Pancreas (tissue), 10 donors: ENCODE measurements at places on chromosomes 6 and 20. TPM values are rescaled to one million over a fixed set of nuclear protein-coding genes. Genes with fewer than 3 reads are reported as not detected.

The FAXC gene
- 3.2 TPM for total RNA-seq

DNA sequence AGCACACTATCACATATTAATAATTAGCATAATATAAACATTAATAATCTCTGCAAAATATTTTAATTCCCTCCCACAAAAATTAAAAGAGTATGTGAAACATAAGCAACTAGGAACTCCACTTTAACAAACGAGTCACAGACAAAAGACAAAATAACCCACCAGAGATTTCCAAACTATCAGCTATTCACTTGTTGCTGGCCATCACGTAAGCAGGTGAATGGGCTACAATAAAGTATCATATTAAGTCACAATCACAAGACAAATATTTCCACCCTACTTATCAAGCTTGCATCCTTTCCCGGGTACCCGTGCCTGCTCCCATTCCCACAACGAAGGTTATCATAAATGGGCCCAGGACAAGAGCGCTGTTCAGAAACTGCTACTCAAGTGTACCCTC lies 2.5 kb downstream of the HDAC2 start:
- DNase-seq = no peak

The ACSS1 gene
- 34.5 TPM for total RNA-seq

The RGS17 gene
- total RNA-seq = 1.3 TPM

GRCh38 chr6:100461278-100461916 lies 3.3 kb downstream of the SIM1 start:
- DNase-seq = no peak

DNA sequence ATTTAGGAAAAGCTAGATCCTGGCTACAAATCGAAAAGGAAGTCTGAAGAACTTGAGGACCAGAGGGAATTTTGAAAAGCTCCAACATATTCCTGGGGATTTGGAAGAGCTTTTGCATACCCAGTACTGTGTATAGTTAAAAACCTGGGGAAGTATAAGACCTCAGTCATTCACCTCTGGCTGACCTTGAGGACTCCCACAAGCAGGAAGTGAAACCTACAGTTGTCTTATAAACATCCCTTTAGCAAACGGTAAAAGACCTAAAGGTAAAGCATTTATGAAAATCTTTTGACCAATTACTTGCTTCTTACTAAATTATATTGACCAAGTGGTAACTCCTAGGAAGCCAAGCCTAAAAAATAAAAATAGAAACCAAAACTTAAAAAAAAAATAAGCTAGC lies 175.0 kb downstream of the HAO1 start:
- DNase-seq = no peak

GRCh38 chr6:131683479-131683878 lies 17.7 kb downstream of the OR2A4 start:
- DNase-seq = no peak

GRCh38 chr20:35093267-35093884 lies 769 bp upstream of the TRPC4AP start:
- no peak for DNase-seq

The CRISP2 gene
- total RNA-seq = 0.18 TPM

The DBNDD2 gene
- 11.6 TPM for total RNA-seq

DNA sequence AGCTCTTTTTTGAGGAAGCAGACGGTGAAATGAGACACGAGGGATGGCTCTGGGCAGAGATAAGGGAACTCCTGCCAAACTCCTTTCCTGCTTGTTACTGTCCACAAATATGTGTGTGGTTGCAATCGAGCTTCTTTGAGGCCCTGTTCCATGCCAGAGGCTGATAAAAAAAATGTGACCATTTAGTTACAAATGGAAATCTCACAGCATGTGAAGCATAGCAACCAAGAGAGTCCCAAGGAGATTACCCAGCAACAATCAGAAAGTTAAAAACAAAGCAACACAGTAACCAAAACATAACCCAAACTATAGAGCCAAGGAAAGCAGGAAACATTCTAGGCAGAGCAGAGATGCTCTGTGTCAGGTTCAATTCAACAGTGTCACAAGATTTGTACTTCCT lies 35.4 kb upstream of the HMGN3 start:
- DNase-seq = no peak

The ENPP4 gene
- 7.3 TPM for total RNA-seq

GRCh38 chr6:57109880-57110279 lies 19.9 kb downstream of the ZNF451 start:
- no peak for DNase-seq

- no peak for DNase-seq
These were observed 55.1 kb upstream of the CEP162 start for GRCh38 chr6:84282550-84282949.

- no peak for DNase-seq
These were observed 277.0 kb downstream of the CDKAL1 start for GRCh38 chr6:20811109-20811761.

DNA sequence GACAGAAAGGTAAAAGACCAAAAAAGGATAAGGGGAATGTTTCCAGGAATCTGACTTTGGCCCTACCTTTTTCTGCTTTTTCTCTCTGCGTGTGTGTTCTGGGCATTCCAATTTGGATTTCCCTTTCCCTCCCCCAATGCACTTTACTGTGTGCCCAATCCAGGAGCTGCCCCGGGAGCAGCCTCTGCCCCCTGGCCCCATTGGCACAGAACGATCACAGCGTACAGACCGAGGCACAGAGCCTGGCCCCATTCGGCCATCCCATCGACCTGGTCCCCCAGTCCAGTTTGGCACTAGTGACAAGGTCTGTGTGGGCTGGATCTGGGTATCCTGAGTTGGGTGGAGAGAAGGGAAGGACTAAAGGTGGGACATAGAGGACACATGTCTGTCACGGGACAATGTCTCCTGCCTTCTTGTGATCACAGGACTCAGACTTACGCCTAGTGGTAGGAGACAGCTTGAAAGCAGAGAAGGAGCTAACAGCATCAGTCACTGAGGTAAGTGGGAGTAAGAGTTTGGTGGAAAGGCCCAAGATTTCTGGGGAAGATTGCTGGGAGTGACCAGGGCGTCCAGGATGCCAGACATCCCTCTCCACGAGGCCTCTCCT lies 14.6 kb downstream of the PRRC2A start:
- no peak for DNase-seq

- DNase-seq = no peak
These were observed 2.2 kb downstream of the CD83 start for GRCh38 chr6:14119784-14120183.

The ARMH2 gene
- total RNA-seq = not detected

GRCh38 chr6:32166411-32167061 lies 2.1 kb downstream of the EGFL8 start:
- DNase-seq = no peak

GRCh38 chr6:13355043-13355945 lies 27.0 kb upstream of the TBC1D7 start:
- DNase-seq = no peak

GRCh38 chr20:51439160-51439689 lies 103.3 kb downstream of the NFATC2 start:
- DNase-seq = no peak

The SLA2 gene
- total RNA-seq = 0.29 TPM

DNA sequence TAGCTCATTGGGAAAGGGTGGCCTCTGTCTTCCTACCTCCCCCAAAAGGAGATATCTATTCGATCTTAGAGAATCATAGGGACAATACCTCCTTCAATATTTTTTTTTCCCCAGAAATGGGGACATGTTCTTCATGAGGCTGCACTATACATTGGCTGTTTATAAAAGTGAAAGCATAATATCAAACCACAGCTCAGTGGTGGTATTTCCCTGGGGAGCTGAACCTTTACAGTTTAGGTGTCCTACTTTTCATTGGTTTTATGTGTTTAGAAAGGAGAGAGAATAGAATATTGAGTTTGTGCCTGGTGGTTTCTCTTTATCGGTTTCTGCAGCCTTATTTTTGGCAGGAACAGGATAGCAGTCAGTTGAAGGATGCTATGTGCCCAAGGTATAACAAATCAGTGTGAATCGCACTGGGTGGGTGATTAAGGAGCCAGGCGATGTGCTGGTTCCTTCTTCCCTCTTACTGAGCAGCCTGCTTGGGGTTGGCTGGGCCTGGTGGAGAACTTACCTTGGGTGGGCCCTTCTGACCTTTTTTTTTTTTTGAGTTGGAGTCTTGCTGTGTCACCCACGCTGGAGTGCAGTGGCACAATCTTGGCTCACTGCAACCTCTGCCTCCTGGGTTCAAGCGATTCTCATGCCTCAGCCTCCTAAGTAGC lies 25.2 kb downstream of the UST start:
- no peak for DNase-seq

The CDS2 gene
- 16.7 TPM for total RNA-seq

- DNase-seq = no peak
These were observed 113.8 kb downstream of the BTBD9 start for GRCh38 chr6:38525888-38526287.

The TREML2 gene
- not detected for total RNA-seq

DNA sequence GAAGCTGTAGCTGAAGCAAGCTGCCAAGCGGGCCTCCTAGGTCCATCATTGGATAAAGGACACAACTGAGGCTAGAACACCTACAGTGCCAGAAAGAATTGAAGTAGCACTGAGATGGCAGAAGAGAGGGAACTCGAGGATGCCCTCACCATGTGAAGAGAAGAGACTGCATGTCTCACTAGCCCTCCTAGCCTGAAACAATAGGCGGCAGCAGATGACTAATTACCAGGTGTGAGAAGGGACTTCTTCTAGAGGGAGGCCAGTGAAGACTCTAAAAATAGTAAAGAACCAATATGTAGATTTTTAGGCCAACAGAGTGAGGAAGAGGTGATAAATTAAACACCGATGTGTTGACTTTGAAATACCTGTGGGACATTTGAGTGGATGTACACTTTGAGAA lies 50.3 kb downstream of the LGSN start:
- no peak for DNase-seq

DNA sequence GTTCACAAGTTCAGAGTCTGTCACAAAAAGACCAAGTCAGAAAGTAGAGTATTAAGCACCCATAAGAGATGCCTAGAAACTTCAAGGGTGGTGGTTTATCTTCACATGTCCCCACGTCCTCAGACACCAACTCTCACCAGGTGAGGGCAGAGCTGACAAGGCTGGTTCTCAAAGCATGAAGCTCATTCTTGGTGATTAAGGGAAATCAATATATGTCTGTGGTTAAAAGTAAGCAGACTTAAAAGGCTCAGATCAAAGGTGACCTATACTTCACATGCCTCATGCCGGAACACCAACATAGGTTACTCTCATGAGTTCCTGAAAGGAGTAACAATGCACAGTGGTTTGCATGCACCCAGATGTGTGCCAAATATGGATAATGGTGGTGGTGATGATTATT lies 27.0 kb downstream of the IL17A start:
- no peak for DNase-seq

DNA sequence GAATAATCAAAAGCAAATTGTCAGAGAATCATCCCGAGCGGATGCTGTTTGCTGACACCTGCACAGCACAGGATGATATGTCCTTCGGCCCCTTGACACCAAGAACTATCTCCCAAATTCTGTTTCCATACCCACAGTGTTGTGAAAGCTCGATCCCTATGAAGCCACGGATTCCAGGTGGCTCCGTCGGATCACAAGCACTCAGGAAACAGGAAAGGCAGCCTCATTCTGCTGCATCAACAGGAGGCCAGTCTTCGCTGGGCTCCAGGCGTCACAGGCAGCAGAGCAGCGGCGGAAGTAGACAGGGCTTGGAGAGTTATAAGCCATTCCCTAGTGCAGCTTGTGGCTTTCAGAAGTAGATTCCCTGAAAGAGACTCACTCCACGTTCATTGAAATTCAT lies 342.3 kb downstream of the C6orf118 start:
- DNase-seq = no peak

- DNase-seq = no peak
These were observed 2.6 kb upstream of the ZBP1 start for GRCh38 chr20:57622579-57623381.

The KCNK17 gene
- 1.0 TPM for total RNA-seq

- no peak for DNase-seq
These were observed 122.1 kb upstream of the MLN start for GRCh38 chr6:33925936-33926335.

DNA sequence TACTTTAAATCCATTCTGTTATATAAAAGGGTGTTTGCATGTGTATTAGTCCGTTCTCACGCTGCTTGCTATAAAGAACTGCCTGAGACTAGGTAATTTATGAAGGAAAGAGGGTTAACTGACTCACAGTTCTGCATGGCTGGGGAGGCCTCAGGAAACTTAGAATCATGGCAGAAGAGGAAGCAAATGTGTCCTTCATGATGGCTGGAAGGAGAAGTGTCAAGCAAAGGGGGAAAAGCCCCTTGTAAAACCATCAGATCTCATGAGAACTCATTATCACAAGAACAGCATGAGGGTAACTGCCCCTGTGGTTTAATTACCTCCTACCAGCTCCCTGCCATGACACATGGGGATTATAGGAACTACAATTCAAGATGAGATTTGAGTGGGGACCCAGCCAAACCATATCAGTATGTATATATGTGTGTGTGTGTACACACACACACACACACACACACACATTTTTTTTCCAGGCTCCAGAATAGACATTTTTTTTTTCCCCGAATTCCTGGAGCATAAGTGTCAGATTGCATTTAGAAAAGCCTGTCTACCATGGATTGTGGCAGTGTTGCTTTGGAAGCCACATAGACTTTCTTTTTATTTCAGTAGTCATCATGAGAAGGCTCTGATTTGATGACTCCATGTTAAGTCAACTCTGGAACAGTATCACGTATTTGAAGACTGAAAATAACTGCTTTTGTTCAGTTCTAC lies 31.5 kb downstream of the KDM1B start:
- no peak for DNase-seq

DNA sequence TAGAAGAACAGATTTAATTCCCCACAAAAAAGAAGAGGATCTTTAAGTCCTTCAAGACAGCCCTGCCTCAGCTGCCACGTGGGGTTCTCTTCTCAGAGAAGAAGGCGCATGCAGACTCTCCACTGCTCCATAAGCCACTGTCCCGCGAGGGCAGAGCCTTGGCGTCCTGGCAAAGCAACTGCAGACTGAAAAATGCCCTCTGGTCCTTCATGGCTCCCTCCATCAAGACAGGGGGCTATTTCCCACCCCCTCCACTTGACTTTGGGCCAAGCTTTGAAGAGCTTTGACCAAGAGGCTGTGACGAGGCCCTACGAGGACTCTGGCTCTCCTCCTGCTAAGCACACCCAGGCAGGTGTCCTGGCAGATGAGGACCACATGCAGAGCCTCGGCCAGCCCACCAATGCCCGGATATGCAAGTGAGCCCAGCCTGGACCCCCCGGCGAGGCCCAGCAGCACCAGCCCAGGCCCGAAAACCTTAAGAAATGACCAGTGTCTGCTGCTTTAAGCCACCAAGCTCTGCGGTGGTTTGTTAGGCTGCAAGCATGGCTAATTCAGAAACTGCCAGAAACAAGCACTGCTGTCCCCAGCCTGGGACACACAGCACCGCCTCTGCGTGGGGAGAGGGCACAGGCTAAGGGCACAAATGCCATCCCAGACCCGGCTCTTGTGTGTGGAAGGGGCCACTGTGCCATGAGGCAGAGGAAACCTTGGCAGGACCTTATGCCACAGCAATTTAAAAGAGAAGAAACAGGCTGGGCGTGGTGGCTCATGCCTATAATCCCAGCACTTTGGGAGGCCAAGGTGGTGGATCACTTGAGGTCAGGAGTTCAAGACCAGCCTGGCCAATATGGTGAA lies 16.1 kb downstream of the GMEB2 start:
- DNase-seq = no peak
